Substantia nigra (tissue), 51 donors: ENCODE measurements at places on chromosomes 4 and X.

GRCh38 chr4:99986792-99987191 lies 36.7 kb upstream of the H2AZ1 start:
- DNase-seq = no peak

DNA sequence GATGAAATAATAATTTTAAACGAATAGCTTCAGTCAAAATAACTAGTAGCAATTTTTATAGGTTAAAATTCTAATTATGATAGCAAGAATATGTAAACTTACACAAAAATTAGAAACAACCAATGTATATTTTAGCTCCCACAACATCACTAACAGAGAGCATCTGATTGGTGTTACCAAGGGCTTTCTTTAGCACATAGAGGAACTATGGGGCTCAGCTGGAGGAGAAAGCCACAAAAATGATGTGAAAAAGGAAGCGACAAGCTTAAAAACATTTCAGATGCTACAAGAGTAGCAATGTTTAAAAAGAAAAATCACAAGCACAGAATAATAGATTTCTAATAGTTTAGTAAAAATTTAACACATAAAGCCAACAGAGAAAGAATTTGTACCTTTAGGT lies 56.3 kb downstream of the ATP8A1 start:
- DNase-seq = no peak

GRCh38 chrX:34956916-34957315 lies 14.3 kb downstream of the FAM47B start:
- DNase-seq = no peak

DNA sequence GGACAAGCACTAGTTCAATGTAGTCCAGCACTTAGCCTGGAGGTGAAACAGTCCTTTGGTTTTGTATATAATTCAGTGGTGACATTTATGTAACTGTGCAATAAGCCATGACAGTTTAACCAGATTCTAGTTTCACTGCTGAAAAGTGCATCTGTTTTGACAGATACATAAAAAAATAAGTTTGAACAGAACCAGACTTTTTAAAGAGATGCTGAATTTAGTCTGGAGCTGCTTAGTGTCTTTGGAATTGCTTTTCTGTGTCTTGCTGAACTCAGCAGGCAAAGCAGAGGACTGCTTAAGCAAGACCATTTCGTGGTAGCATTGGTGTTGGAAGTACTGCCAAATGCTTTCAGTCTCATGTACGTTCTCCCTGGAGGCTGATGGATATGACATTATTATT lies 393.5 kb downstream of the MAPK10 start:
- no peak for DNase-seq

DNA sequence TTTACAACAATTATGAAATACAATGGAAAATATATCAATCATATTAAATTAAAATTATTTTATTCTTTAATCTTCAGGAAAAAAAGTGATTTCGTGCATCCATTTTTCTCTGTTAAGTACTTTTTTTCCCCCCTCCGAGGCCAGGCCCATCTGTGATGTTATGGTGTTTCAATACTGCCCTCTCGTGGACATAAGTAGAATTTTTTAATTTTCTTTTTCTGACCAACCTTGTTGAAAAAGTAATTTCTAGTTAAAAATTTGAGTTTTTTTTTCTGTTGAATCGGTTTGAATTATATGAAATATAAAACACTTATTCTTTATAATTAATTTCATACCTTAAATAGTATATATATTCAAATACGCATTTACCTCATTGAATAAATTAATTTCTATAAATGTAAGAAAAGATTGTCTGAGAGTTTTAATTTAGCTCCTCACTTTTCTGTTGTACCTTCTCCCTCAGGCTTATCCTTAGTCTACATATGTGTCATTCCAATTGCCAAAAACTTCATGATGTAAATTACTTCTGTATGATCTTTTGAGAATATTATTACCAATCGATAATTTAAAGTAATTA lies 175.8 kb upstream of the TECRL start:
- no peak for DNase-seq

- no peak for DNase-seq
These were observed 141.1 kb downstream of the BANK1 start for GRCh38 chr4:101931619-101932018.

- no peak for DNase-seq
These were observed 182.6 kb upstream of the PUDP start for GRCh38 chrX:7330556-7330955.

- no peak for DNase-seq
These were observed 613.8 kb upstream of the TECRL start for GRCh38 chr4:65023081-65023480.

GRCh38 chr4:133320576-133321170 lies 171.6 kb downstream of the PCDH10 start:
- DNase-seq = no peak

GRCh38 chr4:37245391-37245954 lies 930 bp downstream of the NWD2 start:
- no peak for DNase-seq

DNA sequence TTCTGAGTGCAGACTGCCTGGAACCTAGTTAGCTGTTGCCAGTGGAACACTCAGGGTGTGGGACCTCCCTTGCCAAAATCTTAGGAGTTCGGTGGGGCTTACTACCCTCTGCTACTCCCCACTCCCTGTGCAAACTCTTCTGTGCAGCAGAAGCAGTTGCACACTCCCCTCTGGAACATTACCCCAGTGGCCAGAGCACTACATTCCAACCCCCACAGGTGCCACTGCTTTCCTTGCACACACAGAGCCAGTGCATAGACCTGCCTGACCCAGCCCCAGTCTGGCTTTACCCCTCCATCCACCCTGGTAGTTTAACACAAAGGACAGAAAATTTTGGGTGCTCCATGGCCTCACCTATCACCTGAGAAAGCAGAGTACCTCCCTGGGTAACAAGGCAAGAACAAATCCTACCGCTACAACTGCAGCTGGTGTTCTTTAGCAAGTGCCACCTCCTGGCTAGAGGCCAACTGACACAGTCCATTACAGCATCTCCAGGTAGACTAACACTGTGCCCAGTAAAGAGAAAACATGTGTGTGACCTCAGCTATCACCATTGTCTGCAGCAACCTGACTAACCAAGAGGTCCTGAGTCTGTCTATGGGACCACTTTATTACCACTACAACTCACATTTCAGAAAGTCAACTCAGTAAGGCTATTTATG lies 11.5 kb upstream of the RASSF6 start:
- DNase-seq = no peak

DNA sequence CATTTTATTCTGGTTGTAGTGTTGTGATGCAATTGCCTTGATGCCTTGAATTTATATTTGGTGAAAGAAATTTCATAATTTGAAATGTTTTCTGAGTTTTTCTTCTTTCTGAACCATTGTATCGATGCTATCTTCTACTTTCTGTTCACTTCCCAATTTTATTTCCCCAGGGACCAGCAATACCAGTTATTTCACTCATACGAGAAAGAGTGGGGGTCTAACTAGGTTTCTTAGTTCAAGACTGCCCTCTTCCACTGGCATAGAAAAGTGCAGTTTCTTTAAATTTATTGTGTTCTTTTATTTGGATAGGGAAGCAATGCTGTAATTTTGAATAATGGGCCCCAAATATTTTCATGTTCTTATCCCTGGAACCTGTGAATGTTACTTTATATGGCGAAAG lies 544.0 kb upstream of the ADGRL3 start:
- no peak for DNase-seq

DNA sequence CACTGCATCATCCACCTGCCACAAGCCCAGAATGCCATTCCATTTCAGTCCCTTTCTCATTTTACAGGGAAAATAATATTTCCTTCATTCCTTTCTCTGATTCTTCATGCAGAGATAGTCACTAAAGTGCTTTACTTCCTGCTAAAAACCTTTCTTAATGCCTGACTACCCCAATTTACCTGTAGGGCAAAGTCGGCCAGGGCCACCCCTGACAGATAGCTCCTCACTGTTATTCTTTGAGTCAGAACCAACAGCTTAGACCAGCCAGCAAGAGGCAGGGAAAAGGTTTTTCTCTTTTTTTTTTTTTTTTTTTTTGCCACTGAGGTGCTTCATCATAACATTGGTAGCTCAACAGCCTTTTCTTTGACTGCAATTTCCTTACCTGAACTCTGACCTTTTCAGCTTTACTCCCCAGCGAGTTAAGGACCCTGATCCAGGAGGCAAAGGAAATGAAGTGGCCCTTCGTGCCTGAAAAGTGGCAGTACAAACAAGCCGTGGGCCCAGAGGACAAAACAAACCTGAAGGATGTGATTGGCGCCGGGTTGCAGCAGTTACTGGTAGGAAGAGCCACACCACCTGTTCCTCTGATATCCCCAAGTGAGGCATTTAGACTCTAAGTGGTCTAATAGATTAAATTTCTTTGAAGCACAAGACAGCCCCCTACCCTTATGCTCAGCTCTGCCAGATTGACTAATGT lies 85.0 kb downstream of the ALPK1 start:
- no peak for DNase-seq

DNA sequence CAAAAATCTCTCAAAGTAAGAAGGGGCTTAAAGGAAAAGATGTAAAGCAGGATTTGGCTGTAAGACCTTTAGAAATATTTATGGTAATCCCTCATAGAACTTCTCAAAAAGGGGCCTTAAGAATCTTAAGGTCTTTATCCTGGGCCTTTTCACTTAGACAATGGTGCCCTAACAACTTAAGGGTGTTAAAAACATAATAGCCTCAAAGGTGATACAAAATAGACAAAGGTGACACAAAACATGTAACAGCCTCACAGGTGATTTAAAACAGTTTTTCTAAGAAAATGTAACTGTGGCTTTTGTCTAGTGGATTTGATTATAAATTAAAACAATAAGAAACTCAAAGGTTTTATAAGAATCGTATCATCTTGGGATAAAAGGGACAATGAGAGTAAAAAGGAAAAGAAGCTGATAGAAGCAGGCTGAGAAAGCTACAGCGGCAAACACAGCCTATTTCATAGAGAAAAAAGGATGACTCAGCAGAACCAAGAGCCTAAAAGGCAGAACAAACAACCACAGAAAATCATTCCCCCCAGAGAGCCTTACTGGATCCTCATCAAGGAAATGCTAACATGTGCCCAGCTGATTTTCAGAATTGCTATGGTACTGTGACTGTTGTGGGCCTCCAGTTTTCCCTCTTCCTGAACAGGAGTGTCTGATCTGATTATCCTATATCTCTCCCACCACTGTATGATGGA lies 164.3 kb downstream of the STPG2 start:
- no peak for DNase-seq

- DNase-seq = no peak
These were observed 19.5 kb upstream of the TENM3 start for GRCh38 chr4:182223708-182224107.
